NCI-H226 (cell line): ENCODE measurements at places on chromosomes 4 and X.

DNA sequence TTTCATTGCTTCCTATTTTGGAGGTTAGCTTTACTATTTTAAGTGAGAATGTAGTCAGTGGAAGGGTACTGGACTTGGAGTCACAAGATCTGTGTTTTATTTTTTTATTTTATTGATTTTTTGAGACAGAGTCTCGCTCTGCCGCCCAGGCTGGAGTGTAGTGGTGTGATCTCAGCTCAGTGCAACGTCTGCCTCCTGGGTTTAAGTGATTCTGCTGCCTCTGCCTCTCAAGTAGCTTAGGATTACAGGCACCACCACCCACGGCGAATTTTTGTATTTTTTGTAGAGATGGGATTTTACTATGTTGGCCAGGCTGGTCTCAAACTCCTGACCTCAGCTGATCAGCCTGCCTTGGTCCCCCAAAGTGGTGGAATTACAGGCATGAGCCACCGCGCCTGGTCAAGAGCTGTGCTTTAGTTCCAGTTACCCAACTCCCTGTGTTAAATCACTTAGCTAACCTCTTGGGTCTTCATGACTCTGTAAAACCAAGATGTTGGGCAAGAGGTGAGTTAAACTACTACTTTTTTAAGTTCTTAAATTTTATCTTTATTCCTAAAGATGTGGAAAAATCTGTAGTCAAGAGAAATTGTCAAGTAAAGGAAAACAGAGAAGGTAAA is 11.2 kb downstream of the USP9X start:
- DNase-seq: no peak

- DNase-seq: no peak
Observed at GRCh38 chr4:53961351-53961750, 103.1 kb downstream of the CHIC2 start.

DNA sequence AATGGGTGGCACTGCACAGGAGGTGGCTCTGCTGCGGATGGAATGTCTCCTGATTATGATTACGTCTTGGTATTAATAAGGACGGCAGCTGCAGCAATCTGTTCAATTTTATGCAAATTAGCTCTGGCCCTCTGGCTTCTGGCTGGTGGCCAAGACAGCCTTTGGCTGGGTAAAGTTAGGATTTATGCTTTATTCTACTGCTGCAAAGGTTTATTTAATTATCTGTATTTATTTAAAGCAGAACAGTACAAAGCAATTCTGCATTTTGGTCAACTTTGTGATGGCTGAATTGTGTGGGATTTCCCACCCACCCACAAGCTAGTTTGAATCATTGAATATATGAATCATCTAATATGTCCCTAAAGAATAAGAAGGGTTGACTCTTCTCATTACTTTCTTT is 745.6 kb upstream of the FAM241A start:
- no peak for DNase-seq

DNA sequence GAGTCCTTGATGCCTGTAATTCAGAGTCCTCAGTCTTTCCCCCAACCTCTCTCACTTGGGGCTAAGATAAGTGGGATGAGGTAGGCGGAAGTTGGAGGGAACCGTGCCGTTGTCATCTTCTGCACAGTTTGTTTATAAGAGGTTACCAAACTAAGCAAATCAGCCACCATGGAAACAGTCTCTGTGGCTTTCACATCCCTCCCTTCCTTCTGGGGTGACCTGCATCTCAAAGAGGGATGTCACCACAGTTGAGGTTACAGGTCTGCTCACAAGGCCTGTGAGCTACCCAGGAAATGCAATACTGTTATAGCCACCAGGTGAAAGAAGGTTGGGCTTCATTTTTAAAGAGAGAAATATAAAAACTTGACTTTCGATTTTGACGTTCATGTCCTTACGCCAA is 26.3 kb downstream of the RTL5 start:
- DNase-seq: no peak

DNA sequence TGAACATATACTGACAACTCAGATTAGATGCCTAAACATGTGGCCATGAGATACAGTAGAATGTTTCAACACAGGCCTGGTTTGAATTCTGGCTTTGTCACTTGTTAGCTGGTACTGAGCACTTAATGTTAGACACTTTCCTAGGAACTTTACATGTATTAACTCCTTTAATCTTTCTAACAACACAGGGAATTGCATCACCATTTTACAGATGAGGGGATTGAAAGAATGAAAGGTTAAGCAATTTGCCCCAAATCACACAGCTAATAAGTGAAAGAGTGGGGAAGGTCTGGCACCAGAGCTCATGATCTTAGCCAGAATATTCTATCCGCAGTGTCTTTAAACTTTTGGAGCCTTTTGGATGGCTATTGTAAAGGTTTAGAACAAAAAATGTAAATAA is 95.9 kb downstream of the NYX start:
- no peak for DNase-seq

DNA sequence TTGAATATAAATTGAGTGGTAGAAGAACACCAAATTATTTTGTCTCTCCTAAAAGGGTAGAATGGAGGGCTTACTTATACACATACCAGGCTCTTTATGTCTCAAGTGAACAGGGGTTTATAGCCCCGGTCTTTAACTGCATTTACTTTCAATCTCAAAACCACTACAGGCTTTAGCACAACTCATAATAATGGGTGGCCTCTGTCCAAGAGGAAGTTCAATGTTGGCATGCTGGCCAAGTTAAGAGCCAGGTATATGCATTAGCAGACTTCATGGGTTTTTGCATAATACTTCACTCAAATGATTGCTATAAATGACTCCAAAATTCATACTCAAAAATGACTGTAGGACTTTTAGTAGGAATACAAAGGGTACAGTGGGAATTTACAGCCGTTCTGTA is 118.5 kb upstream of the OTUD4 start:
- DNase-seq: no peak

DNA sequence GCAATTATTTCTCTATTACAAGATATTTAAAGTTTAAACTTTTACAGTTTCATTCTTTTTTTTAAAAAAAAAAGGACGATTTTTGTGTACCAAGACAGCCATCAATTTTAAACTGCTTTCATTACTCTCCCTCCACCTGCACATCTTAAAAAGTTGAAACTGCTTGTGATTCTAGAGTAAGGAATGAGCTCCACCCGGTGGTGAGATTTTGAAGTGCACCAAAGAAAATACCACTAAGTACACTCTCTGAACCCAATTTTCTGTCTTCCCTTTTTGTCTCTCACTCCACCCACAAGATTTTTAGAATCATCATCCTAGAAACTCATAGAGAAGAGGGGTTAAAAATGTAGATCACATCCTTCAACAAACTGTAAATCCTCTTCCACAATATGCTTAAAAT is 91.3 kb upstream of the WDR44 start:
- DNase-seq: no peak

DNA sequence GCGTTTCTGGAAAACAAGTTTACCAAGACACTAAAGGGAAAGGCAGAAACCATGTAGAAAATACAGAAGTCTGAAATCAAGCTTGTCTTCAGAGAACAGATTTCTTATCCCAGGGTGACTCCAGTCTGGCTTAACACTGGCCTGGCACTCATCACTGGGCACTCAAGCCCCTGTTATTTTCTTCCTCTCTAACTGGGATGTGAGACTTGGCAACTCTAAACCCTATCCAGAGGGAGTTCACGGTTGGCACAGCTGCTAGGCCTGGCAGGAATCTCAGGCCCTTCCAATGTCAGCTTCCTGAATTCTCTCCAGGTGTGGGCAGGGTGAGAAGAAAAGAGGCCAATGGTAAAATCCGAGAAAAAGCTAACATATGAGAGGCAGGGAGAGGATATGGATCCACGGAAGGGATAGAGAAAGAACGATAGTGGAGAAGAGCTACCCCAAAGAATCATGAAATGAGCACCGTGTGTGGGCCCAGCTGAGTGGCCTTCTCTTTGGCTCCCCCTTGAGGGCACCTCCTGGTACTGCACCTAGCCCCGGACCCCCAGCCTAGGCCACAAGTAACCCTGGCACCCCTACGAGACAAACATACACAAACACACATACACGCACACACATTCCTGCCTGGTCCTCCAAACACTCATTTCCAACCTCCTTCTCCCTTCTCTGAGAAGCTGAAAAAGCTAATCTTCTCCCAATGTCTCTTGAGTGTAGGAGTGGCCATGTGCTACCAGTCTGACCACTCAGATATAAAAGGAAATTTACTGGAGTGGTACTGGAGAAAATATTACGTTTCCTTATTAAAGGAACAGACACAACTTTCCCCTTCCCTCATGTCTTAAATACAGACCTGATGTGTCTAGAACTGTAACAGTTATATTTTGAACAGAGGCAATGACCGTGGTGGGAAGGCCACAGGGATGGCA is 16.6 kb upstream of the PTCHD1 start:
- DNase-seq: no peak

DNA sequence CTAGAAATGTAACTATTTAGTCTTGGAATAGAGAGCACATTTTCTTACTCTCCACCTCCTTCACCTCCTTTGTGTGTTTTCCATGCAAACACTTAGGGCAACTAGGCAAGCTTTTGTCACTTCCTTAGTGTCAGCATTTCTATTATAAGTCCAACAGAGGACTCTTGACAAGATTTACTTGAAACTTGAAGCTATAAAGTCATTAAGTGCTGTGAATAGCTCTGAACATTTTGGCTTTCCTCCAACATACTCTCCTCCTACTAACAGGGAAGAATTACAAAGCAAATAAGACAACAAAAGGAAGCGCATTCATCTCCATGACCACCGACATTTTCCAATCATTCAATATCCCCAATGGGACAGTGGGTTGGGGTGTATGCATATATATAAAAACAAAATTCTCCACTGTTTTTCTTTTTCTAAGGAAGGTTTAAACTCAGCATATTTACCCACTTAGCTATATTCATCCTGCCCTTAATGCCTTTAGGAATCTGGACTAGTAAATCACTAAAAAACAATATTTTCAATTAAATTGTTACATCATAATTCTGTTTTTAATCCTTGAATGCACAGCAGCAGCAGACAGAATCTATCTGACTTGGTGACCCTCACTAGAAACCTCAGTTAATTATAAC is 264.6 kb downstream of the SNCA start:
- DNase-seq: no peak

DNA sequence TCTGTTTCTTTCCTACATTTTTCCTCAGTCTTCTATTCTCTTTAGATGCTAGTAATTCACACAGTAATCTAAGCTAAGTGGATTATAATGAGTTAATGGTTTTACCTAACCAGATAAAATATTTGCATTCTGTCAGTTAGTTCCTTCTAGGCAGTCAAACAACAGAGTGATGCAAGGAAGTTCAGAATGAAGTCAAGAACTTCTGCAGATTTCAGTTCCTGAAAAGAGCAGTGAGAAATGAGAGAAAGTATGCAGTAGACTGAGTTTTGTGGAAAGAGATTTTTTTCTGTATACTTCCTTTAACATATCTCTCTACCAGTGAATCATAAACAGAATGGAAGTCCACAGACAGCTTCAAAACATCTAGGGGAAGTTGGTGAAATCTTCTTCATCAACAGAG is 774.0 kb upstream of the POU3F4 start:
- DNase-seq: no peak

DNA sequence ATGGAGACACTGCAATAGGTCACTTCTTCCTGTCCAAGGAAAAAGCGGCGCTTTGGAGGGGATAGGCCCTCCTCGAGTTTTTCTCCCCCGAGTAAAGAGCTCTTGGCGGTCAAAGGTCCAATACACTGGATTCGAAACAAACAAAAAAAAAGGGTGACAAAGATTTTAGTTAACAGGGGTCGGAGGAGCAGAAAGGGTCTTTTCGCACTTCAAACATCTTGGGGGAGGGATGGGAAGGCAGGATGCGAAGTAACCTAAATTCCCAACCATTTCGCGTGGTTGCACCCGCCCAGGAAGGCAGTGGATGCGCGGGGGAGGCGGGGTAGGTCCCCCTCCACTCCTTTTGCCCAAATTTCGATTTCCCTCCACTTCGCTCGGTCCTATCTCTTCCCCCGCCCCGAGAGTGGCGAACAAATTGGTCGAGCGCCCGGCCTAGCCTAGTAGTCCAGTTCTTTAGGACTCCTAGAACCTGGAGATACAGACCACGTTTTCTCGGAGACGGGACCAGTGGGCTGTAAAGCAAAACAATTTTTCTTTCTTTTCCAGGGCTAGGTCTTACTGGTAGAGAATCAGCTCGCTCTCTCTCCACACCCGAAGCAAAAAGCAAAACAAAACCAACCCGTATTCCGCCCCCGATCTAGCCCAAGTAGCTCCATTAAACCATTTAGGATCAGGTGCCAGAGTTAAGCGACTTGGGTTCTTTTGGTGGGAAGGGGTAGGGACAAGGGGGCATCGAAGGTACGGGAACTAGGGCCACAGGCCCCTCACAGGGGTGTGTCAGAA is 2.0 kb upstream of the STAG2 start:
- no peak for DNase-seq

- no peak for DNase-seq
Observed at GRCh38 chrX:16993791-16994318, 47.4 kb downstream of the REPS2 start.

DNA sequence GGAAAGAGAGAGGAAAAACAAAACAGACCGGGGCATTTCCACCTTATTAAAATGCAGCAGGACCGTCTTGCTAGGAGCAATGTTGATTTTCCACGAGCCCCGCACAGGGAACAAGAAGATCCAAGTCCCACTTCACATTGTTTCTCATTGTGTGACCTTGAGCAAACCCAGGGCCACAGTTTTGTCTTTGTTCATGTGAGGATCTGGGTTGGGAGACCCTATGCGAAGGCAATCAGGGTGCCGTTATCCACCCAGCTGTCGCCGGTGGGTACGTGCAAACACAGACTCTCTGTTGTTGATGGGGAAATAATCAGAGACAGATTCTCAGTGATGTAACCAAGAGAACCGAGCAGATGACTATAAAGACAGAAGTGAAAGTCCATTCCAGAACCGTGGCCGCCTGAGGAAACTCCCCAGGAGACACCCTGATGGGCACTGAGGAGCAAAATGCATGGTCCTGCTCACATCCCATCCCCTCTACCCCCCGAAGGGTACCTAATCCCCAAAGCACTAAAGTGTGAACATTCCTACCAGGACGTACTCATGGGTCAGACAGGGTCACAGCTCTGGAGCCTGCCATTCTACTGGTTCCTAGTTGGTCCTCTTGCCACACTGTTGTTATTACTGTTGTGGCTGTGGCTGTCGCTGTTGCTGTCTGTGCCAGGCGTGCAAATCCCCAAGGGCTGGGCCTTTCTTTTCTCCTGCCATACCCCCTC is 102.7 kb upstream of the RBPJ start:
- no peak for DNase-seq

DNA sequence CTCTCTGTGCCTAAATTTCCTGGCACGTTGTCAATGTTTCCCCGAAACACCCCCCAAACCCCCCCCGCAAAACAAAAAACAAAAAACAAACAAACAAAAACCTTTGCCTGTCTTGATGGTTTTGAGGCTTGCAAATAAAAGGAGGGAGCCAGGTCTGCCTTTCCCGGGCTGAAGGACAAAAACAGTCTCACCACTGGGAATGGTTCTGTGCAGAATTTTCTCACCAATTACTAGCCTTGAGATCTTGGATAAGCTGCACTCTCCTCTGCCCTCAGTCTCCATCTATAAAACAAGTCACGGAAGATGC is 15.5 kb downstream of the NKX3-2 start:
- DNase-seq: no peak

DNA sequence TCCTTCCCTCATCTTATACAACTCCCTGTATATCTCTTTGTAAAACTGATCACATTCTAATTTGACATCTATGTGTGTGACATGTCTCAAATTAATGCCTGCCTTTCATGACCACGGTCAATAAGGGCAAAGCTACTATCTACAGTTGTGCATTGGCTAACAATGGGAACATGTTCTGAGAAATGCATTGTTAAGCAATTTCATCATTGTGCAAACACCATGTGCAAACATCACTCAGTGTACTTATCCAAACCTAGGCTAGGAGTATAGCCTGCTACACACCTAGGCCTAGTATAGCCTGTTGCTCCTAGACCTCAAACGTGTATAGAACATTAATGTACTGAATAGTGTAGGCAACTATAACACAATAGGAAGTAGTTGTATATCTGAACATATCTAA is 95.0 kb downstream of the BANK1 start:
- DNase-seq: no peak
